ENCODE measurements at places on chromosomes 16 and 17. TPM values are rescaled to one million over a fixed set of nuclear protein-coding genes. Genes with fewer than 3 reads are reported as not detected.

FGF11 gene
- total RNA-seq, result 0.32 TPM

ABCA10 gene
- total RNA-seq, result 6.8 TPM

KAT2A gene
- 94.3 TPM for total RNA-seq

EFCAB13 gene
- total RNA-seq, result 1.2 TPM

KRTAP3-2 gene
- not detected for total RNA-seq

ABCC3 gene
- total RNA-seq, result 30.2 TPM

DNA sequence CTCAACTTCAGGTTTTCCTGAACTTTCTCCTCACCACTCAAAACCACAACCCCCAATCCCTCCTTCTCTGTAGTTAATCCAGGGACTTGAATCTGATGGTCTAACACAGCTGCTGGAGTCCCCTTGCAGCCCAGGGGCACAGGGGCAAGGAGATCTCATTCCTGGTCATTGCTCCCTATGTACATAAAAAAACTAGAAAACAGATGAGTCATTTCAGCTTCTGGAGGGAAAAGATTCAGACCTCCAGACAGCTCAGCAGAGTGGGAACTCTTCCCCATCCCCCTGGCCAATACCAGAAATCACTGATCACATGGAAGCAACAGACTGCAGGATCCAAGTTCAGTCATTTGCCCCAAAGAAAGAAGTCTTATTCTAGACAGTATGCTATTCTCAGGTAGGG lies 62.1 kb downstream of the DYNLRB2 start:
- H3K4me3 ChIP-seq, result no peak overlapping the region
- H3K27me3 ChIP-seq, result no peaks in the 10 kb centered on the region
- H3K27ac ChIP-seq, result no peak overlapping the region
- no peaks in the 10 kb centered on the region for H3K4me1 ChIP-seq
- peaks cover 7% of the 10 kb centered on the region for H3K36me3 ChIP-seq

GRCh38 chr16:83989300-83989699 lies 21.3 kb downstream of the NECAB2 start:
- no peak overlapping the region for H3K4me3 ChIP-seq
- H3K4me1 ChIP-seq, result no peaks in the 10 kb centered on the region
- H3K27ac ChIP-seq, result no peak overlapping the region
- H3K27me3 ChIP-seq, result no peaks in the 10 kb centered on the region

GRCh38 chr16:426906-427249 lies 1.4 kb downstream of the RAB11FIP3 start:
- no peak overlapping the region for H3K27ac ChIP-seq
- DNase-seq, result no peak
- no peaks in the 10 kb centered on the region for H3K4me1 ChIP-seq
- H3K36me3 ChIP-seq, result no peaks in the 10 kb centered on the region
- H3K27me3 ChIP-seq, result no peaks in the 10 kb centered on the region

DNA sequence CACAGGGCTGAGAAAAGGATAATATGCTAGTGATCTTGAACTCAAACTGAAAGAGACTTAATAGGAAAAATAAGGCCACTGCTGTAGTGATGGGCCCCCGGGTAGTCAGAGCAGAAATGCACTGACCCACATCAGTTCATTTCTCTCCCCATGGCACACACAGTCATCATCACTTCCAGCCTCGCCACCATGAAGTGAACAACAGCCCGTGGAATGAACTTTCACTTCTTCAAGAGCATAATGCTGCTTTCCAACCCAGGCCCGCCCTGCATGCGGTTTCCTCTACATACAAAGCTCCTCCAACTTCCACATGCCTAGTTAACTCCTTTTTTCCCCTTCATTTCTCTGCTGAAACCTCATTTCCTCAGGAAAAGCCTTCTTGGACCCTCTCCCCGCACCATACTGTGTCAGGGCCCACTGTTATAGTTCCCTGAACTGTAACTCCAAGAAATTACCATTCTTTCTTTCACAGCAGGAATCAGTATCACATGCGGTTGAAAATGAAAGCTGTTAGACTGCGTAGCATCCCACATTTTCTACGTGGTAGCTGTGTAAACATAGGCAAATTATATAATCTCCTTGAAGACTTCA lies 65.8 kb upstream of the SMIM36 start:
- H3K36me3 ChIP-seq, result no peaks in the 10 kb centered on the region
- peak overlapping the region; percentile 49 for H3K4me3 ChIP-seq
- peak; percentile 67 for DNase-seq
- H3K27ac ChIP-seq, result peak overlapping the region; percentile 64

- DNase-seq, result no peak
- H3K27me3 ChIP-seq, result no peaks in the 10 kb centered on the region
- no peaks in the 10 kb centered on the region for H3K4me1 ChIP-seq
- no peak overlapping the region for H3K4me3 ChIP-seq
Measured at GRCh38 chr17:57016764-57017116, 38.8 kb downstream of the SCPEP1 start.

DNA sequence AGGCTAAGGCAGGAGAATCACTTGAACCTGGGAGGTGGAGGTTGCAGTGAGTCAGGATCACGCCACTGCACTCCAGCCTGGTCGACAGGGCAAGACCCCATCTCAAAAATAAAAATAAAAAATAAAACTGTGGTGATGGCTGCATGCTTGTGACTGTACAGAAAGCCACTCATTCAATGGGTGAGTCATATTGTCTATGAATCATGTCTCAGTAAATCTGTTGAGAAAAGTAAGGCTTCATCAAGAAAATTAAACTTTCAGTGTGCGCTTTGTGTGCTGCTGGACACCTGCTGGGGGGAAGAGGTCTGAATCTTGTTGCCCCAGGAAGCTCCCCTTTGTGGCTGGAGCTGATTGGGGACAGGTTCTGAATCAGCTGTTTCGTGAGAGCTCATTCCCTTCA lies 11.3 kb downstream of the NUBP1 start:
- peaks cover 28% of the 10 kb centered on the region for H3K36me3 ChIP-seq
- peaks cover 17% of the 10 kb centered on the region for H3K4me1 ChIP-seq
- H3K27me3 ChIP-seq, result no peaks in the 10 kb centered on the region
- H3K27ac ChIP-seq, result peak overlapping the region; percentile 80
- DNase-seq, result no peak

DNA sequence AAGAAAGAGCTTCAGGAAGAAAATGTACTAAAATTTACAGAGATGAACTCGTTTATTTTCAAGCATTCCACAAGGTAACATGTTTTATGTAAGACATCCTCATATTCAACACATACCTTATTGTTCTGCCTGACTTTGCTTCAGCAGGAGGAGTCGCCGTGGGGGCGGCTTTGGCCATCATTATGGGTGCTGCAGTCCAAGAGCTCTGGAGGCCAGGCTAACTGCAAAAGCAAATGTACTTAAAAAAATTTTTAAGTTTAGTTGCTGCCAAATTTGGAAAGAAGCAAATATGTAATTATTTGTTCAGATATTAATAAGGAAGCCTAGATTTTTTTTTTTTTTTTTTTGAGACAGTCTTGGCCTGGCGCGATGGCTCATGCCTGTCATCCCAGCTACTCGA lies 4.1 kb upstream of the SPG7 start:
- no peaks in the 10 kb centered on the region for H3K27me3 ChIP-seq
- H3K4me3 ChIP-seq, result no peak overlapping the region
- H3K27ac ChIP-seq, result no peak overlapping the region
- no peaks in the 10 kb centered on the region for H3K36me3 ChIP-seq
